Dermis blood vessel endothelial cell (primary cell): ENCODE measurements at places on chromosomes 4 and X. TPM values are rescaled to one million over a fixed set of nuclear protein-coding genes. Genes with fewer than 3 reads are reported as not detected.

- DNase-seq, result peak; percentile 64
Observed at GRCh38 chr4:77695774-77696173, 90.2 kb downstream of the CXCL13 start.

- peak; percentile 2 for DNase-seq
Observed at GRCh38 chrX:23403849-23404248, 69.2 kb downstream of the PTCHD1 start.

Gene FLNA
- total RNA-seq, result 1,387 and 2,587 TPM in 2 replicates

GRCh38 chr4:53951414-53951813, 113.0 kb downstream of the CHIC2 start:
- DNase-seq, result no peak

- DNase-seq, result no peak
Observed at GRCh38 chrX:16464369-16464768, 185.6 kb upstream of the S100G start.

- peak; percentile 26 for DNase-seq
Observed at GRCh38 chr4:158094413-158095134, 78.3 kb downstream of the GASK1B start.

- DNase-seq, result no peak
Observed at GRCh38 chr4:145083891-145084605, 13.9 kb downstream of the ANAPC10 start.

GRCh38 chr4:18754180-18754579, 732.6 kb upstream of the LCORL start:
- no peak for DNase-seq

GRCh38 chrX:129825746-129826505, 17.8 kb downstream of the ZDHHC9 start:
- no peak for DNase-seq

Gene KCND1
- 0.34 and 0.79 TPM in 2 replicates for total RNA-seq

Gene HSFX3
- total RNA-seq, result not detected in 2 replicates

- no peak for DNase-seq
Observed at GRCh38 chr4:137677863-137678262, 145.6 kb upstream of the PCDH18 start.

GRCh38 chr4:148330724-148331123, 111.5 kb downstream of the NR3C2 start:
- DNase-seq, result no peak

GRCh38 chr4:12873351-12873750, 610.8 kb downstream of the RAB28 start:
- no peak for DNase-seq

DNA sequence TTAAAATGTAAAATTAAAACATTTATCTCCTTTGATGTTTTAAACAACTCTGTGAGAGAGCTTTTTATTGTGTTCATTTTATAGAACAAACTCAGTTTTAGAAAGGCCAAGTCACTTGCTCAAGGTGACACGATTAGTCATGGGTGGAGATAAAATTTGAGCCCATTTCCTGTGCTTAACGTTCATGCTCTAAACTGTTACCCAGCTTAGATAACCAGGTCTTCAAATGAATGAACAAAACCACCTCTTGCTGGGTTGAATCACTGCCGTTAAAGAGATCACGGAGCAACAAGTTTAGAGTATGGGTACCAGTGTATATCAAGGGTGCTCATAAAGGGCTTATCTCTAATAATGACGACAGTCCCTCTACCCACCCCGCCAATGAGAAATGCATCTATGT, 10.2 kb upstream of the CASK start:
- no peak for DNase-seq
